RKO (cell line): ENCODE measurements at places on chromosomes 11 and 22.

DNA sequence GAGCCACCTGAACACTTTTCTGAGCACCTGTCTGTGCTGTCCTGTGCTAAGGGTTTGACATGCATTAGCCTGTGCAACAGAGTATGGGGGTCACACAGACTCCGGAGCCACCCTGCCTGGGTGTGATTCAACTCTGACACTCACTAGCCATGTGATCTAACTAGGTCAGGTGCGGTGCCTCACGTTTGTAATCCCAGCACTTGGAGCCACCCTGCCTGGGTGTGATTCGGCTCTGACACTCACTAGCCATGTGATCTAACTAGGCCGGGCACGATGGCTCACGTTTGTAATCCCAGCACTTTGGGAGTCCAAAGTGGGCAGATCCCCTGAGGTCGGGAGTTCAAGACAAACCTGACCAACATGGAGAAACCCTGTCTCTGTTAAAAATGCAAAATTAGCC, 11.4 kb downstream of the UBE2L6 start:
- peak; percentile 54 for DNase-seq

DNA sequence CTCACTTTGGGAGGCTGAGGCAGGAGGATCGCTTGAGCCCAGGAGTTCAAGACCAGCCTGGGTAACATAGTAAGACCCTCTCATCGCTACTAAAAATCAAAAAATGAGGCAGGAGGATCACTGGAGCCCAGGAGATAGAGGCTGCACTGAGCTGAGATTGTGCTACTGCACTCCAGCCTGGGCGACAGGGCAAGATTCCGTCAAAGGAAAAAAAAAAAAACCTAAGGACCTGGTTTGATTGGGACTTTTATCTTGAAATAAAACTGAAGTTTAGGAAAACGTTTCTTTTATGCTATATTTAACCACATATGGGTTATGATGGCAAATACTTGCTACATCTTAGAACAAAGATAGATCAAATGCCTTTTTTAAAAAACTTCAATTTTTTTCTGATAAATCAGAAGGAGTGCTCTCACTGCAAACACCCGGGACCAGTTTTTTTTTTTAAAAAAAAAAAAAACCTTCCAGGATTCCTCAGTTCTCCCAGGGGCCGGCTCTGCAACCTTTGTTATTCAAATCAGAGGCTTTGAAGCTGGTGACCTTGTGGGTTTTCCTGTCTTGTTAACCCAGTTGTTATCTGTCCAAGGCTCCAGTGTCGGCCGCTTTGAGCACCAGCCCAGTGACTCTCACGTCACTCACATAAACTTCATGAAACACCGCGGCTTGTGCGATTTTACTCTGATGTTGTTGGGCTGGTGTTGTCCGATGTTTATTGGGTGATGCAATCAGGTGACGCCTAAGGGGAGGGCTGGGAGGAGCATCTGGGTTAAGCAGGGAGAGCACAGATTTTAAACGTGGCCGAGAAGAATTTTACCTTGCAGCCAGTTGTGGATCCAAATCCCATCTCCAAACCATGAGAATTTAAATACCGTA, 24.7 kb upstream of the SLC22A12 start:
- peak; percentile 52 for DNase-seq

DNA sequence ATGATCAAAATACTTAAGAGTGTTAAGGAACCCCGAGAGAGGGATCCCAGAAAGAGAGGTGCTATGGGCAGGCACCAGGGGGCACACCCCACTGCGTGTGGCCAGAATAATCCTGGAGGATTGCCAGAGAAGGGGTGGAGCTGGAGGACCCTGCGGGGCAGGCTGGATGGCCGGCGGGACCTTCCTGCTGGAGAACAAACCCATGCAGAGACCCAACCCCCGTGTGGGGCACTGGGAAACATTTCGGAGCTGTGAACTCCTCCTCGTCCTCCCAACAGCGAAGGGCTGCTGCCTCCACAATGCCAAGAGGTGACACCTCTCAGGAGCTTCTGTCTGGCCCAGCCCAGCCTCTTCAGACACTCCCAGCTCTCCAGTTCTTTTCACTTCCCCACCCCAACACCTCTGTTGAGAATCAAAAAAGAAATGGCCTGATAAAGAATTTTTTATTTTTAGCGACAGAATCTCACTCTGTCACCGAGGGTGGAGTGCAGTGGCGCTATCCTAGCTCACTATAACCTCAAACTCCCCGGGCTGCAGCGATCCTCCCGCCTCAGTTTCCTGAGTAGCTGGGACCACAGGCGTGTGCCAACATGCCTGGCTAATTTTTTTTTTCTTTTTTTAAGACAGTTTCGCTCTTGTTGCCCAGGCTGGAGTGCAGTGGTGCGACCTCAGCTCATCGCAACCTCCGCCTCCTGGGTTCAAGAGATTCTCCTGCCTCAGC, 25.6 kb downstream of the RHOD start:
- no peak for DNase-seq

DNA sequence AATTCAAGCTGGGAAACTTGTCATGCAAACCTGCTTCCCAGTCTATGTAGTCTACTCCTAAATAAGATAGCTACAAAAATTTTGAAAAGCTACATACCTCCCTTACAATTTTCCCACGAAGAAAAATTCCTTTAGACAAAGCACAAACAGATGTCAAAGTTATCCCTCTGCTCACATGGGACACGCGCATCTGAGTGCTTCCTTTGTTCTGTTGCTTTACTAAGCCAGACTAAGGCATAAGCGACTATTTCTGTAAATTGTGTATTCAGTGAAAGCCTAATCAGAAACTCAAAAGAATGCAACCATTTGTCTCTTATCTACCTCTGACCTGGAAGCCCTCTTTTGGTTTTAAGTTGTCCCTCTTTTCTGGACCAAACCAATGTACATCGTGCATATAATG, 583.7 kb upstream of the B3GAT1 start:
- DNase-seq = no peak

DNA sequence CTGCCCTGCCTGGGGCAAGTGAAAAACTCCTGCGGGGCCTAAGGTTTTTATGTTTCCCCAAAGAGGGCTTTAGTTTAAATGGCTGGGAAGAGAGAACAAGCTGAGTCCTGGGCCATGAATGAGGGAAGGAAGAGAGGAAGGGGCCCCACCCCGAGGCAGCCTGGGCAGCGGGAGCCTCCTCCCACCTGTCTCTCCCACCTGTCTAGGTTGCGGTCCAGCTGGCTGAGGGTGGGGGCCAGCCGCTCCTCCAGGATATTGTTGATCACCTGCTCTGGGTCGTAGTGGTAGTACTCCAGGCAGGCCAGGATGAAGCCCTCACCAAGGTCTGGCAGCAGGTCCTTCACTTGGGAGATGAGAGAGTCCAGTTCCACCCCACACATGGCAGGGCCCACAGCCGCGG, 34.6 kb downstream of the UQCR10 start:
- no peak for DNase-seq

DNA sequence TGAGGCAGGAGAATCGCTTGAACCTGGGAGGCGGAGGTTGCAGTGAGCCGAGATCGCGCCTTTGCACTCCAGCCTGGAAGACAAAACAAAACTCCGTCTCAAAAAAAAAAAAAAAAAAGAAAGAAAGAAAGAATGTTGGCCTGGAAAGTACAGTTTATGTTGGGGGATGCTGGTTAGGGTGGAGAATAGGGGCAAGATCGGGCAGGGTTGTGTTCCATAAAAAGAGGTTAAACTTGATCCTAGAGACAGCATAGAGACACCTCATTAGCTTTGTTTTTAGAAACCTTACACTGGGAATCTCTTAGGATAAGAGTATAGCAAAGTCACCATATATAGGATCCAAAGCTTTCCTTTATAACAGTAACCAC, 1.9 kb upstream of the FTH1 start:
- no peak for DNase-seq

DNA sequence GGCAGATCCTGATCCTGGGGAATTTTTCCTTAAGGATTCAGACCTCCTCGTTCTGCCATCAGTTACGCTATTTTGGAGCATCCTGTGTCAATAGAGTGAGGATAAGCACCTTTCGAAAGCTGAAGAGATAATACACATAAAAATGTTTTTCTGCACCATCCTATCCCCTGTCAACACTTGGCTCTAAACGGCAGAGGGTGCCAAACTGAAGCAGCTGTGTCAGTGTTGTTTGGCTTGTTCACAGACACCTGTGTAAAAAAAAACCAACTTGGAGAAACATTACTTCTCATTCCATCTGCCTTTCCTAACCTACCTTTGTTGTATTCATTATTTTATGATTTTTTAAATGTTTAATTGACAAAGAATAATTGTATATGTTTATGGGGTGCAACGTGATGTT, 417.0 kb upstream of the DDI1 start:
- DNase-seq = peak; percentile 2

- DNase-seq = no peak
Measured at GRCh38 chr11:76835928-76836612, 24.6 kb upstream of the ACER3 start.

DNA sequence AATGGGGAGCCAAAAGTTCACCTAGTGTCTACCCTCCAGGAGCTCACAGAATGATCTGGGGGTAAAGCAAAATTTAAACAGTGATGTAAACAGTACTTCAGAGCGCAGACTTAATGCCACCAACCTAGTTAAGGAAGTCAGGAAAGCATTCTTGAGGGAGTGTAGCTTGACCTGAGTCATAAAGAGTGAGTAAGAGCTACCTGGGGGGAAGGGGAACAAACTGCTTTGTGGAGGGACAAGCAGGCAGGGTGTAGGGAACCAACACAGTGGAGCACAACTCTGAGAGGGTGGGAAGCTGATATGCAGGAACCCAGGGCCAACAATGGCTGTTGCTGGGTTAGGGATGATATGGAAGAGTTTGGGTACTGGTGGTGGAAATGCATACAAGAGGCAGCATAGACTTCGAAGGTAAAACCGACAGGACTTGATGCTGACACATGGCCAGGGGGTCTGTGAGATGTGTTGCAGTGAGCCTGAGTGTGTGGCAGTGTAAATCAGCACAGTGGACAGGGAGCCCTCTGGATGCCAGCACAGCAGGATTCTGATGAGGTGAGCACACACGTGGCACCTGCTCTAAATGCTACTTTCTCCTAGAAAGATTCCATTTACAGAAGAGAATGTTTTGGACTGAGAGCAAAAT, 58.3 kb upstream of the CYP2D6 start:
- peak; percentile 30 for DNase-seq

- DNase-seq = no peak
Measured at GRCh38 chr11:9858218-9858617, 194.3 kb downstream of the SWAP70 start.

- DNase-seq = peak; percentile 59
Measured at GRCh38 chr11:71977743-71978418, 20.8 kb upstream of the IL18BP start.

DNA sequence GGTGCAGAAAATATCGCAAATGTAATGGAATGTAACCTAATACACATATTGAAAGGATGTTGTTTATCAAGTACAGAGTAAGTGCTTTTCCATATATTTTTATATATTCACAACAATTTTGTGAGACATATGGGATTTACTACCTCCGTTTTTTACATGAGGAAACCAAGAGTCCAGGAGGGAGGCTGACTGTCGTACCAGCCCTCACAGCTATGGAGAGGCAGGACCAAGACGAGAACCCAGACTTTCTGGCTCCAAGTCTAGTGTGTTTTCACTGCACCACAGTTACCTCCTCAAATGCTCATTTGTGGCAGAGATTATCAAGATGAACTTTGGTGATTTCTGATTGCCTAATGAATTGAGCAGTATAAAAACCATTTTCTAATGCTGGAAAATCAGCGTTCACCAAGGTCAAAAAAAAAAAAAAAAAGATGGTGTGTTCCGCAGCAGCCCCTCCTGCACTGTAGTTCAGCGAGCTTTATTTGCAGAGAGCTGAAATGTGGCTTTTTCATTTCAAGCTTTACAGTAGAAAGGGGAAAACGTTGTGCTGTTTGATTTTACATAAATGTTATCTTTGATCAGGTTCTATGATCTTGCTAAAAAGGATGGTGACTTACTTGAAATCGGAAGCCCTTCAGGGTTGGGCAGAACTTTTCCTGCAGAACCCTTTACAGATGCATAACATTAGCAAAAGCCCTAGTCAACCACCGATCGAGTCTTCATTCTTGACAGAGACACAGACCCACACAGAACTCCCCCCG, 44.7 kb upstream of the WEE1 start:
- no peak for DNase-seq

DNA sequence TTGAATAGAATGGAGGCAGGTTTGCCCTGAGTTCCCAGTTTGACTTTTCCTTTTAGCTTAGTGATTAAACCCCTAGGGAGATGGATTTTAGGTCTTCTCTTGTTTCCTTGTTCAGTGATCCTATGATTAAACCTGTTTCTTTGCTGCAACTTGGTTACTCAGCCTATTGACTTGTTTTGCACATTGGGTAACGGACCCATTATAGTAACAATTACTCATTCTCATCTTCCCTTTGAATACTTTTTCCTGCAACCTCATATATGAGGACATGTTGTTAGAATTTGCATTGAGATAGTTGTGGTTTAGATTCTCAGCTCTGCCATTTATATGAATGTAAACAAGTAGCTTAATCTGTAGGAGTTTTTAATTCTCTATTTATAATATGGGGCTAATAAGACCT, 489.2 kb upstream of the CNTN5 start:
- no peak for DNase-seq

- DNase-seq = no peak
Measured at GRCh38 chr11:10087186-10087922, 206.7 kb downstream of the SBF2 start.

- DNase-seq = no peak
Measured at GRCh38 chr22:26692215-26692614, 34.8 kb downstream of the MIAT start.

- DNase-seq = no peak
Measured at GRCh38 chr11:124520550-124520854, 23.0 kb downstream of the OR8B12 start.

- DNase-seq = no peak
Measured at GRCh38 chr11:5690216-5690615, 626 bp downstream of the TRIM22 start.

DNA sequence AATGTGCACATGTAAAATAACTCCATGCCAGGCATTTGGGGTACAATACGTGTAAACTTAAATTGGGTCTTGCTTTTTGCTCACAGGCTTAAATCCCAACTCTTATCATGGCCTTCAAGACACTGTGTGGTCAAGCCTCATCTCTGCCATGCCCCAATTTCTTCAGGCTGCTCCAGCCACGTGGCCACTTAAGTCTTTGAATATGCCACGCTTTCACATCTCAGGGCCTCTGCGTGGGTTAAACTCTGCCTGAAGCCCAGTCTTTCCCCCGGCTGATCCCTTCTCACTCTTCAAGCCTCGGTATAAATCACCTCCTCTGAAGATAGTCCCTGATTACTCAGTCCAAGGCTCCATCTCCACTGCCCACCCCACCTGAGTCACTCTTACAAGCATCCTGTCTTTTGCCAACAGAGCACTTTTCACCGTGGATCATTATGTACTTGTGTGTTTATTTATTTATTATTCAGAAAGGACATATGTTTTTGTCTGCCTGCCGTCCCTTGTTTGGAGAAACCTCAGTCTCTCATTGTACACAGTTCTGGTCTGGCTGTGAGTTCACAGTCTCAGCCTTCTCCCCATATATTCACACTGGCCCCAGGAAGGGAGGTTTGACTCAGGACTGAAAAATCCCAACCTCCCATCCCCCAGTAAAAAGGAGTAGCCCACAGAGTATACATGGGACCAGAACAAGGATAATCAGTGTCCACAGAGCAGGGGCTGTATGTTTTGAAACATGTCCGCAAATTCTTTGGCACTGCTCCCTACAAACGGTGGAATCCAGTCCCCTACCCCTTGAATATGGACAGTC, 344.7 kb downstream of the MN1 start:
- DNase-seq = peak; percentile 18

GRCh38 chr11:93613231-93613831, 48.2 kb upstream of the CEP295 start:
- no peak for DNase-seq

GRCh38 chr11:126430581-126431335, 75.3 kb downstream of the ST3GAL4 start:
- DNase-seq = no peak

GRCh38 chr22:22903355-22903777, 15.8 kb downstream of the IGLL5 start:
- no peak for DNase-seq
